Activated CD4-positive, CD25-positive, alpha-beta regulatory T cell treated with anti-CD3 and anti-CD28 coated beads, Interleukin-2, amount 50 U/mL, for 16 hours (primary cell): ENCODE measurements at places on chromosomes 13 and 19.

GRCh38 chr13:111203736-111204389 is 88.8 kb downstream of the ARHGEF7 start:
- DNase-seq, result no peak

DNA sequence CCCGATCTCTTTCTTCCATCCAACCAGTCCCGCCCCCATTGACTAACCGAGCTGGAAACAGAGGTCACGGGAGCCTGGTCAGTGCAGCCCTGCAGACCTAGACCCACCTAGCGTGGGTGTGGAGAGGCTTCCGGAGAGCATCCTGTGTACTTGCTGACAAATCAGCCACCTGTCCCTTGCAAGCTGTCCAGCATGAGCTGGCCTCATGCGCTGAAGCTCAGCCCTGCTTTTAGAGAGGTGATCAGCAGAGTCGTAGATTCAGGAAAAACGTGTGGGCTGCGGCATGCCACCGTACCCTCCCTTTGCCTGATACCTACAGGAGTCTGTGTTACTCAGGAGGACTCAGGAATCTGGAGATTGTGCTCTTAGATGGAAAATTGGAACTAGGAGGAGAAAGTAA is 80.3 kb upstream of the UQCRFS1 start:
- no peak for DNase-seq

GRCh38 chr13:98685146-98685545 is 67.3 kb downstream of the SLC15A1 start:
- no peak for DNase-seq

GRCh38 chr13:98252931-98253470 is 75.9 kb upstream of the RNF113B start:
- no peak for DNase-seq

- DNase-seq, result no peak
Observed at GRCh38 chr13:110697842-110698241, 8.1 kb downstream of the CARS2 start.
